ENCODE measurements at places on chromosomes 2 and 18.

DNA sequence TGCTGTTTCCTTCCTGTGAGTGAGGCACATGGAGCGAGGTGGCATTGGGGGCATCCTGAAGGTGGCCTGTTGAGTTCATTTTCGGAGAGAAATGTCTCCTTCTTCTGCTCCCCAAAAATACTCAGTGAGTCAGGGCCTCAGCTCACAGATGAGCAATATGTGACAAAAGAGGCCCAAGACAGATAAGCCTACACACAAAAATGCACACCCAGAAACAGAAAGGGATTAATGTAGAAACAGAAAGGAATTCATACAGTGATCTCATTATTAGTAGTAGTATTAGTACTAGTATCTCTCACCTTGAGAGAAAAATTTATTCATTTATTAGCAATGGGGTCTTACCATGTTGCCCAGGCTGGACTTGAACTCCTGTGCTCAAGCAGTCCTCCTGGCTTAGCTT lies 5.1 kb downstream of the GPR75 start:
- no peak for DNase-seq

DNA sequence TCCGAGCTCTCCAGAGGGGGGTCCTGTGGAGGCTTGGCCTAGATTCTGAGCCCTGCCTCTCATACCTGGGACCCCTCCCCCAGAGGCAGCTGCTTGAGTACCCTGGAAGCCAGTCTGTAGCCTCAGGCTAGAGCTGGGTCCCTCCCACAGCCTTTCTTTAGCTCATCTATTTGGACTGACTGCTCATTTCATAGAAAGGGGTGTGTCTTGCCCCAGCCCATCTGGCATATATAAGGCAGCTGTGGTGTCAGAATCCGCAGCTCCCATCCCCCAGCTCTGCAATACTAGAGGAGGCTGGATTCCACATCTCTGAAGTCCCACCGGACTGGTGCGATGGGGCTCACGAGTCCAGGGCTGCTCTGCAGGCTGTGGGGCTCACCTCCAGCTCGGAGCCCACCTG lies 26.1 kb downstream of the MPHOSPH10 start:
- DNase-seq = no peak

GRCh38 chr2:233288663-233289062 lies 19.0 kb upstream of the SAG start:
- DNase-seq = no peak

DNA sequence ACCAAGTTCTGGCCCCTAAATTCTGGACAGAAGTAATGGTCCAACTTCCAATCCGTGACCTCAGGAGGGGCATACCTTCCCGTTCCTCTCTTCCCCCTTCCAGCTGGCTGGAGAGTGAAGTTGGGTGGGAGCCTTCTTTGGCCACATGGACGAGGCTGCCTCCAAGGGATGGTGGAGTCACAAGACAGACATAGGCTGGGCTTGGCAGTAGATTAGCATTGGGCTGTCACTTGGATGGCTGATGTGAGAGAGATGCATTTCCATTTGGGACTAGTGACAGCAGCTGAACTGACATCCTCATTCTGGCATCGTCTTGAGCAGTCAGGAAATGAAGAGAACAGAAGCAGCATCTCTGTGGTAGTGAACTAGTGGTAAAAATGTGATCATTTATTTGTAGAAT lies 12.6 kb downstream of the NT5DC4 start:
- no peak for DNase-seq

DNA sequence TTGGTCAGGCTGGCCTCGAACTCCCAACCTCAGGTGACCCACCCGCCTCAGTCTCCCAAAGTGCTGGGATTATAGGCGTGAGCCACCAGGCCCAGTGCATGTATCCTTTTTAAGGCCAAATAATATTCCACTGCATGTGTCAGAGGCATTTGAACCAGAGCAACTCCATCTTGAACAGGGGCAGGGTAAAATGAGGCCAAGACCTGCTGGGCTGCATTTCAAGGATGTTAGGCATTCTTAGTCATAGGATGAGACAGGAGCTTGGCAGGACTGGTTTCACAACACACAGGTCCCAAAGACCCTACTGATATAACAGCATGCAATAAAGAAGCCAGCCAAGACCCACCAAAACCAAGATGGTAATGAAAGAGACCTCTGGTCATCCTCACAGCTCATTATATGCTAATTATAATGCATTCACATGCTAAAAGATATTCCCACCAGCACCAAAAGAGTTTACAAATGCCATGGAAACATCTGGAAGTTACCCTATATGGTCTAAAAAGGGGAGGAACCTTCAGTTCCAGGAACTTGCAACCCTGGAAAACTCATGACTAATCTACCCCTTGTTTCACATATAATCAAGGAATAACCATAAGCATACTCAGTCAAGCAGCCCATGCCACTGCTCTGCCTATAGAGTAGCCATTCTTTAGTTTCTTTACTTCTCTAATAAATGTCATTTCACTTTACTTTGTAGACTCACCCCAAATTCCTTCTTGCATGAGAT lies 204.6 kb downstream of the RAB3GAP1 start:
- DNase-seq = no peak

DNA sequence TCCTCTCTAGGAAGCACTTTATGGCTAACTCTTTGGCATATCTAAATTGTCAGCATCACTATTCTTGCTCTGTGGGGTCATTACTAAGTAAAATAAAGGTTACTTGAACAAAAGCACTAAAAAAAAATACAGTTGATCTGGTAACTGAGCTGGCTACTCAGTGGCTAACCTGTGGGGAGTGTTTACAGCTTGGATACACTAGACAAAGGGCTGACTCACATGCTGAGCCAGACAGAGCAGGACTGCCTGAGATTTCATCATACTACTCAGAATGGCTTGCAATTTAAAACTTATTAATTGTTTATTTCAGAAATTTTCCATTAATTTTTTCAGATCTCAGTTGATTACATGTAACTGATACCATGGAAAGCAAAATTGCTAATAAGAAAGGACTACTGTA lies 1690.4 kb upstream of the SLC39A10 start:
- DNase-seq = no peak

GRCh38 chr2:22253171-22253570 lies 1129.4 kb downstream of the TDRD15 start:
- DNase-seq = no peak

- no peak for DNase-seq
These were observed 72.2 kb upstream of the MEIS1 start for GRCh38 chr2:66362701-66363100.

DNA sequence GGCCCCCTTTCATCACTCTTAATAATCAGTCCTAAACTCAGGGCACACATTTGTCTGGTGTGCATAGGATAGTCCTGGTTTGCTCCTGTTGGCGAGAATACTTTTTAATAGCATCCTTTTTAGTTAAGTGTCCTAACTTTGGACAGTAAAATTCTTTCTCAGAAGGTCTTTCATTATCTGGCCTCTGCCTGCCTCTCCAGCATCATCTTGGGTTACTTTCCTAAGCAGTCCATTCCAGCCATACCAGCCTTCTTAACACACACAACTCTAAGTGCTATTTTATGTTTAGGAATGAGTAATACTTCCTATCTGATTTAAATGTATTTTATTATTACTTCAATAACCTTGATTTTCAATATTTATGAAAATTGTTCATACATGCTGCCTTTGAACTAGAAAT lies 151.0 kb downstream of the ACOXL start:
- DNase-seq = no peak

GRCh38 chr18:69128566-69128965 lies 272.1 kb upstream of the DOK6 start:
- DNase-seq = no peak

- no peak for DNase-seq
These were observed 20.0 kb upstream of the LNPK start for GRCh38 chr2:176022048-176022447.

DNA sequence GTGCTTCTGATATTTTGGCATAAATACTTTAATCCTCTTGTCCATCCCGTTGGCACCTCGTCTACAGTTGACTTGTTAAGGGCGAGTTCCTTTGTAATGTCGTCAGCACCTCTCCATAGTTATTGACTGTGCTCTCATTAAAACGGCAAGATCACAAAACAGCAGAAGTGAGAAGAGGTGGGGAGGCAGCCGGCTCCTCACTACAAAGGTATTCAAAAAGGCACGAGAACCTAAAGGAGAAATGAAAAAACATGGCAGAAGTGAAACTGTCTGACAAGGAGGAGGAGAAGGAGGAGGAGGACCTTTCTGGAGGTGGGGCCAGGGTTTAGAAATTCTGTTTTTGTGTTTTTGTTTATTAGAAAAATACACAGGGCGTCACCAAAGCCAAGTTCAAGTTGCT lies 235.6 kb downstream of the BCL11A start:
- DNase-seq = no peak

DNA sequence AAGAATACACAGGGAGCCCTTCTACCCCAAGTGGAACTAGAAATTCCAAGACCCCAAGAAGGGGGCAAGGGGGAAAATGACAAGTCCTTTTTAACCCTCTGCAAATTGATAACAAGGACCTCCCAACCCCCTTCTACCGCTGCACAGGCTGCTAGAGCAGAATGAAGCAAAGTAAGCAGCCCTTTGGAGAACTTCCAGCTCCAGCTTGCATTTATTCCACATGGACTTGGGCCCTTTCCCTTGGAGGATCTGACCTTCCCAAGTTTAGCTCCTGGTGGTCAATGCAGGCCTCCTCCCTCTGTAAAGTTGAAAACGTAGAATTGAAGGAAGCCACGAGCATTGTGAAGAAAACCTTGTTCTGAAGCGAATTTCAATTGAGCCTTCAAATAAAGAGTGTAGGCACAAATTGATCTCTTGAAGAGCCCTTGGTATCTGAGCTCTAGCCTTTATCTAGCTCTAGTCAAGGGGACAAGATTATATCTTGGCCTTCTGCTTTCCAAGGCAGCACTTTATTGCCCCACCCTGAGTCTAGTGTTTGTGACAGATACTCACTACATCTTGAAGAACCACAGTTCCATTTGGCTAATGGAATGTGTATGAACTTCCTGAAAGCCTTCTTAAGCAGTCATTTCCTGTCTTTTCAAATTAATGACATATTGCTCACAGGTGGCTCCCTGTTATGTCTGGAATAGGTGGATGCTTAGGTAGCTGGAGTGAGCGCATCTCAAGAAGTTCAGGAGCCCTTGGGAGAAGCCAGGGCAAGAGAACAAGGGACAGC lies 37.2 kb downstream of the SLC14A2 start:
- DNase-seq = no peak

GRCh38 chr2:203590496-203590895 lies 55.4 kb upstream of the RAPH1 start:
- DNase-seq = no peak

- peak; percentile 57 for DNase-seq
These were observed 11.0 kb downstream of the ANKRD12 start for GRCh38 chr18:9147440-9148202.

DNA sequence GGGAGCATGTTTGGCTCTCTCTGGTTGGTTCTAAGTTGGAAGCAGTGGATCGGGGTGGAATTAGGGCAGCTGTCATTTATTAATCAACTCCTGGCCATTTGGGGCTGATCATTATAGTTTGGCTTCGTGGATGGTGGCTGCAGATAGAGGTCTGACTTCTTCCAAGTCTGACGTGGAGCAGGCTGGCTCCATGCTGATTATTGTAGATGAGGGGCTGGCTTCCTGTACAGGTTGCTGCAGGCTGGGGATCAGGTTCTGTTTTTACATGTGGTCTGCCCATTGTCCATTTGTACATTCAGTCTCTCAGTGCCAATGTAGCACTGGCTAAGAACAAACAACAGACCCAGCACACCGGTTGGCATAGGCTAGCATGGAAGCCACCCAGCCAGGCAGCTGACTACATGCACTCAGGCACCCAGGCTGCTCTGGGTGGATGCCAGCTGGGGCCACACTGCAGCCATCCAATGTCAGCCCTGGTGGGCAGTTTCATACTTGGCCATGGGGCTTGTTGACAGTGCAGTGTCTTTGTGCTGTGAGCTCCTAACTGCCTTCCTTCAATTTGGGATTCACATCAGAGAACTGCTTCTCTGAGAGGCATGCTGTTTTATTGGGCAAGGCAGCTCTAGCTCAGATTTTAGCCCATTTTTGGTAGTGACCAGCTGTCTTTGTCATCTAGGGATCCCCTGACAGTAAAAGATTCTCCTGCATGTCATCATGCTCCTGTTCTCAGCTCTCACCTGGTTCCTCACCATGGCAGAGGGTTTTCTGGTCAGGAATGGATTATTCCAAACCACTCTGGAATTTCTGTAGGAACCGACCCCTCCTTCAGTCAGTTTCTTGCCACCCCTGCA lies 25.4 kb downstream of the NPAS2 start:
- DNase-seq = no peak

DNA sequence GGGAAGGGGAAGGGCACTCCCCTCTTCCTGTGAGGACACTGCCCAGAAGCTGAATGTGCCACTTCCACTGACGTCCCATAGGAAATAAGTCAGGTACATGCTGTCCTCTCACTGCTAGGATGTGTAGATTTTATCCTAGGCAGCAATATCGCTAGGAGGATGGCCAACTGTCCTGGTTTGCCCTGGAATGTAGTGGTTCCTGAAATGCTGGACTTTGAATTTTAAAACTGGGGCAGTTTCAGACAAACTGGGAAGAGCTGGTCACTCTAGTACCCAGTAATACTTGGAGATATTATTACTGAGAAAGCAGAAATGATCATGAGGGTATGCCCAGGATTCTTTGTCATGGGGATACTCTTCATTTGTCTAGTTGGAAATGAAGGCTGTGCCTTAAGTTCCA lies 5.4 kb upstream of the KCNS3 start:
- no peak for DNase-seq

DNA sequence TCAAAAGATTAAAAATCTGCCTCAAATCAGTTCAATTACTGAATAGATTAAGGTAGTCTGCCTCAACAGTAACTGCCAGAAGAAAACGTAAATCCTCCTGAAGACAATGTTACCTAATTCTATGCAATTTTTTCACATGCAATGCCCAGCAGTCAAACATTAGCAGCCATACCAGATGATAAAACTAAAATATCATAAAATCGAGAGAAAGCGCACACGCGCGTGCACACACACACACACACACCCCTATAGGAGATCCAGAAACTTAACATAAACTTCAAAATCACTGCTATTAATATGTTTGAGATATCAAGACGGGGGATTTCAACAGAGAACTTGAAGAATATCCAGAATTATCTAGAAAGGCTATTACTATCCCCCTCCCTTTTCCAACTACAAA lies 32.9 kb downstream of the ROCK2 start:
- no peak for DNase-seq

DNA sequence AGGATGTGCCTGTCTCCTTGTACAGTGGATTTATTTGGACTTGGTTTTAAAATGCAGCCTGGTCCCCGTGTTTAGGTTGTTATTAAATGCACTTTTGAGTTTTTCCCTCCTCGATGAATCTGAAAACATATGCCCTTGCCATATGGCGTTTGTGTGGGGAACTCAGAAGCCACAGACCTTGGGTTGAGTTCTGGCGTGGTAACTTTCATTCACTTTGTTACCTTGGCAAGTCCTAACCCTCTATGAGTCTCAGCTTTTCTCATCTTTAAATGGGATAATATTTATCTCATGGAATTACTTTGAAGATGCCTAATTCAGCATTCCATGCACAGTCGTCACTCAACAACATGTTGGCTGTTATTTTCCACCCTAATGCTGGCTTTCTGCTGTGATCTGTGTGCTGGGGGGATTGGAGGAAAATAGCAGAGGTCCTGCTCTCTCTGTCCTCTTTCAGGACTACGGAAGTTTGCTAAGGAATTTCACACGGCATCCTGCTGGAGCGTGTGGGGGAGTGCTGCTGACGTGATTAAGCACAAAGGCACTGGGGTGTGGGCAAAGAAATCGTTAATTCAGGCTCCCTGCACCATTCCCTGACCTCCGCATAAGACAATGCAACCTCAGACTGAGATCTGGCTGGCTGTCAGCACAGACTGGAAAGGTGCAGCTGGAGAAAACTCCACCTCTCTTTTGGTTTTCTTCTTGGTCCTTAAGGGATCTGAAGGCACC lies 61.7 kb downstream of the LDLRAD4 start:
- DNase-seq = no peak

All from foreskin melanocyte (primary cell).